ENCODE measurements at places on chromosomes 13 and 19.
A peak's percentile ranks its signal among the peaks of the same experiment; 100 is the strongest.

DNA sequence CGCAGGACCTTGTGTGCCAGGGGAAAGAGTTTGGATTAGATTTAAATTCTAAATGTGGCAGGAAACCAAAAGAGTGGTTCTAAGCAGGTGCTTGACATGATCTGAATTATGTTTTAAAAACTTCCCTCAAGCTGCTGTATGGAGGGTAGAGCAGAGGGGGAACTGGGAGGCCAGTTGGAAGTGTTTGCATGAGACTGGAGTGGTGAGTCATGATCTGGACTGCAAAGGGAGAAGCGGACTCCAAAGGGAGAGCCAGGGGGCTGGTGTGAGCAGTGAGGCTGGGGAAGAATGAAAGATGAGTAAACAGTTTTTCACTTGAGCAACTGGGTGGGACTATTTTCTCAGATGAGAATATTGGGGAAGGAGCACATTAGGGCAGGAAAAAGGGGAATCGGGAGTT lies 206.1 kb downstream of the DNAJC15 start:
- DNase-seq: no peak

DNA sequence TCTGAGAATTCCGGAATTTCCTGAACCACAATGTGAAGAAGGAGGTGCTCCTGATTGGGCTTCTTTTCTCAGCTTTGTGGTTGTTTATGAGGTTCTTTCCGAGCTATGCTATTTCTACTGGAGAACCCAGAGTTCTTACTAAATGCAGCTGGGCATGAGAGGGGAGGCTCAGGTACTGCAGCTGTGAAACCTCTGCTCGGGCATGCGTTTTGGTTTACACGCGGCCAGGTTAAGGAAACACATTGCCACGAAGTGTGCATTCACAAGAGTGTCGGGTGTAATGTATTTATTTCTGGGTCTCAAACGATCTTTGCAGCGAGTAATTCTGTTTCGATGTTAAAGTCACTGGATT lies 661 bp upstream of the MIR17HG start:
- DNase-seq: peak; percentile 67

- no peak for DNase-seq
These were observed 916.4 kb downstream of the UQCRFS1 start for GRCh38 chr19:28296506-28296905.

DNA sequence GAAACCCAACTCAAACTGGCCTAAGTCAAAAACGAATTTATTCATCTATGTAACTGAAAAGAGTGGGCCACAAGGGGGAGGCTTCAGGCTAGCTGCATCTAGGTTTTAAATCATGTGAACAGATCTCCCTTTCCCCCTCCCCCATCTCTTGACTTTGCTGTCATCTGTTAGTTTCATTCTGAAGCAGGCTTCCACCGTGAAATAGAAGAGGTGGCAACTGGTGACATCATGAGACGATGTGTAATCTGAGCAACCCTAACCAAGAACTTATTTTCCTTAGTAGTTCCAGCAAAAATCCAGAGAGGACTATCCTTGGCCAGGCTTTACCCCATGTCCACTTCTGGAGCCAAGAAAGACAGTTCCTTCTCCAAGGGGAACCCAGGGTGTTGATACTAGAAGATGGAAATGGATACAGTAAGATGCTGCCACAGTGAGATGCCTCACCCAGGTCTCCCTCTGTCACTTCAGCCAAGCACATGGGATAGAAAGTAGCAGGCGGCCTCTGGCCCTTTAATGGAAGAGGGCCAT lies 9.4 kb downstream of the SAMD4B start:
- no peak for DNase-seq

DNA sequence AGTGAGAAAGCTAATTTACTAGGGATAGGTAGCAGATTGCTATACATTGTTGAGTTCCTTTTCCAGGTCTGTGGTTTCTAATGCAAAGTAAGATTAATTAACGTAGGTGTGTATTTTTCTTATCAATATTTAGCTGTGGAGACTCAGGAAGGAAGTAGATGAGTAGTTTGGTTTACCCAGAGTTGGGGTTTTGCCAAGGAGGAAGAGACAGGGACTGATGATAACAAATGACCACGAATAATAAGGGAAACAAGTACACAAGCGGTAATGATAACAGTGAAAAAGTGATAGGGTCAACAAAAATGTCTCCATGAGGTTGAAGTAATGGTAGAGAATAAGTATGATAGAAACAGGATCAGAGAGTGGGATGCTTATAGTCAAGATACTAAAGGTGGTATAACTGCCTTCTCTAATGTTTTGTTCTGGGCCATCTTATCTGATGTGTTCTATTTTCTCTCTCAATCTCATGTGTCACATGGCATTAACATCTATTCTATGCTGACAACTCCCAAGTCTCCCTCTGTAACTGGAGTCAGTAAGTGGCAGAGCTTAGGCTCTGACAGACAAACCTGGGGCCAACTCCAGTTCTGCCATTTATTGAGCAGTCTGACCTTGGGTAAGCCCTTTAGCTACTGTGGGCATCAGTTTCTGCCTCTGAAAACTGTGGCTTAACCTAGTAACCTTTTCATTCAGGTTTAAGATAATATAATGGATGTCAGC lies 8.8 kb downstream of the OBI1 start:
- no peak for DNase-seq

DNA sequence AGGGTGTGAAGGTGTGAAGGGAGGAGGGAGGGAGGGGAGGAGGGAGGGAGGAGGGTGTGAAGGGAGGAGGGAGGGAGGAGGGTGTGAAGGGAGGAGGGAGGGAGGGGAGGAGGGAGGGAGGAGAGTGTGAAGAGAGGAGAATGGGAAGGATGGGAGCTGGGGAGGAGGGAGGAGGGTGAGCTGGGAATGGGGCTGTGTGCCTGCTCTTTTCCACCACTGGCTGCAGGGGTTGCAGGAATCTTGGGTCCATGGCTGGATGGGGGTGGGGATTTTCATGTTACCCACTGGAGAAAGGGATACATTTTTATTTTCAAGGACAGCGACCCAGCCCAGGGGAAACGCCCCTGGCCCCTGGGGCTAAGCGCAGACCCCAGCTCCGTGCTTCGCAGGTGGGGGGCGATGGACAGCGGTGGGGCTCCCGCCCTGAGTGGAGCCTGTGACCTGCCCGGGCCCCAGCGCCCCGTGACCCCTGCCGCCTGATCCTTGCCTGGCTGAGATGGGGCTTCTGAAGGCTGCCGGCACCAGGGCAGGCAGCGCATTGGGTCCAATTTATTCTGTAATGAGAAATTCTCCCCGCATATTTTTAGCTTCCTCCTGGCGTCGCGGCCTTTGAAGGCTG lies 3.0 kb upstream of the EFNA2 start:
- no peak for DNase-seq

DNA sequence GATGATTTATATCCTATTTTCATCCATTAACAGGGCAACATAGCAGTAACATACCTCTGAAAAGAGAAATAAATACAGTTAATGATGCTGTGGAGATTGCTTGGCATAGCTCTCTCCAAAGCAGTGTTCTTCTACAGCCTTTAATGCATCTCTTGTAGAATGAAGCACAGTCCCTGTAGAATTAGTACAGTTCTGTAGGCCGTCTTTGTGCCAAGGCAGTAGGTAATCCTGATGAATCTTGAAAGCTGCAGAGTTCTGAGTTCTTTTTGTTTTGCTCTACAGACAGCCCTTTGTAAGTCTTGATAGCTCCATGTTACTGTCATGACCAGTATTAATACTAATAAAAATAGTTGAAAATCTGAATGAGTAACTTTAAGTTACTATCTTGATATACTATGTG lies 184.2 kb downstream of the MAB21L1 start:
- no peak for DNase-seq

- no peak for DNase-seq
These were observed 75.0 kb upstream of the GTF3A start for GRCh38 chr13:27349458-27349857.

- DNase-seq: no peak
These were observed 10.0 kb downstream of the FNDC3A start for GRCh38 chr13:48985756-48986155.

- no peak for DNase-seq
These were observed 2695.8 kb downstream of the PCDH9 start for GRCh38 chr13:64534302-64534701.

- no peak for DNase-seq
These were observed 9.7 kb upstream of the SLITRK5 start for GRCh38 chr13:87661471-87661870.

DNA sequence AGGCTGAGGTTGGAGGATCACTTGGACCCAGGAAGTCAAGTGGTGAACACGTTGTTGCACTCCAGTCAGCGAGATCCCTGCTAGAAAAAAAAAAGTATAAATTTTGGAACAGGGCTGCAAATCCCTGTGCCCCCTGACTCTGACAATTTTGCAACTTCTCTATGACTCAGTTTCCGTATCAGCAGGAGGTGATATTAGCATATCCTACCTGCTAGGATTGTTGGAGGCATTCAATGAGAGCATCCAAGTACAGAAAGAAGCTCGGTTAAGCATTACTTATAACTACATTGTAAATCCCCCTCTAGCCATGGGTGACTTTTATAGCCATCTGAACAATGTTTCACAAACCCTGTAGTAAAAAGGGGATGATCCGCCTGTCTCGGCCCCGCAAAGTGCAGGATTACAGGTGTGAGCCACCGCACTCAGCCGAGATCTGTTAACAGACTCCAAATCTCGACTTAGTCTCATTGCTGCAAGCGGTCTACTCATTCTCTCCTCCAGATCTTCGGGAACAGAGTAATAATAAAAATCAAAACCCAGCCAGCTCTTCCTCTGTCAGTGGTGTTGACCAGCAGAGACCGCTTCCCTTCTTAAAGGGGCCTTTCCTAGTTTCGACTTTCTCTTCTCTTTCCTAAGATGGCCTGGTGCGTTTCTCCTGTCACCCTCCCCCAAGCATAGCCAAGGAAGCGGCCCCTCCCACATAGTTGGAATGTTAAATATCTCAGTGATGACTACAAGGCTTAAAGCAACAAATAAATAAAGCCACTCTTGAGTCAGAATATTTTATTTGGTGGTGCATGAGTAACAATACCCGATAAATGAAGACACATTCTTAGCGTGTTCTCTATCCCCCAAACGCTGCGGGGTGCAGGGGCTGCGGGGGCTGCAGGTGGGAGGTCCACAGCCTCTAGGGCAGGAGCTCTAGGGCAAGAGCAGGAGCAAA lies 10.3 kb upstream of the BICRA start:
- DNase-seq: no peak

DNA sequence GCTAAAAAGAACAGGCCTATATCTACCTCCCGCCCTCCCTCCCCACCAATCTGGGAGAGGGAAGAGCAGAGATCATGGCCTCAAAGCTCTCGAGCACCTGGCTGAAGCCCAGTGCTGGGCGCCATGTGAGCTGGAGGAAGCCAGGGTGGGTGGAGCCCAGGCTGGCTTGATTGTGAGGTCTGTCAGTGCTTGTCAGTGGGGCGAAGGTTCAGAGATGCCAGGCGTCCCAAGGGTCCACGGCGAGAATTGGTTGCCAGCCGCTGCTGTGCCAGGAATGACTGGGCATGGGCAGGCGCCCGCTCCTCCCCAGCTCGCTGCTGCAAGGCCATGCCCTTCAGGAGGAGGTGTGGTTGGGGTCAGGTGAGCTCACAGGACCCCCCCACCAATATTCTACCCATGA lies 11.5 kb downstream of the BEST2 start:
- no peak for DNase-seq

DNA sequence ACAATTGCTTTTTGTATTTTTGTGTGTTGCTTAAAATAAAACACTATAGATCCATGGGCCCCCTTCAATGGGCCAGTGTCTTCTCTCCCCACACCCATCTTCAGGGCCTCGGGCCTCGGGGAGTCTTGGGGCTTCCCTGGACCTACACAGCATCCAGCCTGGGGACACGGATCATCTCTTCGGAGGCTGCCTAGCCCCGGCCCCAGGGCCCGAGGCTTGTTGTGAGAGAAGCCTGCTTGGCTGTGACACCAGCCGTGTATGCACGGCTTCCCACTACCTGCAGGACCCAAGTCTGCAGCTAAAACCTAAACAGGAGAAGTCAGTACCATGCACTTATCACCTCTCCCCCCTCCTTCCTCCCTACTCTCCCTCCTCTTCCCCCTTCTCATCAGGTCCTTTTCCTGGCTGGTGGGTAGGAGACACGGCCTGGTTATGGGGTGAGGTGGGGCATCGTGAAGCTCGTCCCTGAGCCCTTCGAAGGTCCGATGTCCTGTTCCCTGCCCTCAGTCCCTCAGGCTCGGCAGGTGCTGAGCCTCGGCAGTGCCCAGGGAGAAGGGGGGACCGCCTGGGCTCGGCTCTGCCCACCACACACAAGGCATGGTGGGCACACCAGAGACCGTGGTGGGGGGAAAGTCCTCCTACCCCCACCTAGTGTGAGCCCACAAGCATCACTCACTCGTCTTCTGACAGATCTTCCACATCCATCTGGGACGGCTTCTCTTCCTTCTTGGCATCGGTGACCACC lies 9.5 kb downstream of the C13orf46 start:
- no peak for DNase-seq

DNA sequence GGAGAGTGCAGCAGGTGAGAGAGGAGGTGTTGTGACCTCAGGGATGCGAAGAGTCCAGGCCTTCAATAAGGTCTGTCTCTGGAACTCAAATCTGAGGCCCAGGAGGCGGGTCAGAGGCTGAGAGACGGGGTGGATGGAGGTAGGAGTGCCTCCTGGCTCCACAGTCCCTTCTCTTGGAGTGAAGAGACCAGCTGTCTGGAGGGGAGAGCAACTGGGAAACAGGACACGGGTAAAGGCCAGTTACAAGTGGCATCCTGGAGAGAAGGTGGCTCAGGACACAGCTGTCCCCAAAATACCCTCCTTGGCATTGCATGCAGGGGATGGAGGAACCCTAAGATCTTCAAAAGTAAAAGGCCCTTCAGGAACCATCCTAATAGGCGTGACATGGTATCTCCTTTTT lies 19.2 kb downstream of the PDE4A start:
- no peak for DNase-seq

GRCh38 chr13:47680748-47681147 lies 320.3 kb downstream of the SUCLA2 start:
- DNase-seq: no peak

GRCh38 chr19:38686530-38686888 lies 39.1 kb downstream of the ACTN4 start:
- DNase-seq: no peak

DNA sequence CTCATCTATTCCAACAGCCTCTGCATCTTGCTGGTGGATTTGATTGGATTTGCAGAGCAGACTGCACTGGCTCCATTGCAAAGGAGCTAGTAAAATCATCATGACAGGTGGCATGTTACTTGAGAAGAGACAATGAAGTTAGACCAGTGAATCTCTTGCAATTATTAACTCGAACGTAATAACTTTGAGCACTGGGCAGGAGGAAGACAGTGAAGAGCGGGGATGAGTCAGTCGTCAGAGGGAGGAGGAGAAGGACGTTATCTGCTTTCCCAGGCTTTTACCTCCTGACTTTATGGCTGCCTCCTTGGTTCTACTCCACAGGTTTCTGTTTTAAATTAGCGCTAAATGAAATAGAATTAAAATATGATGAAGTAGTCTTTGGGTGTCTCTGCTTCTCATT lies 257.8 kb upstream of the IPO5 start:
- DNase-seq: no peak
